Astrocyte of the hippocampus (primary cell): ENCODE measurements at places on chromosomes 4 and X.
A peak's percentile ranks its signal among the peaks of the same experiment; 100 is the strongest.

DNA sequence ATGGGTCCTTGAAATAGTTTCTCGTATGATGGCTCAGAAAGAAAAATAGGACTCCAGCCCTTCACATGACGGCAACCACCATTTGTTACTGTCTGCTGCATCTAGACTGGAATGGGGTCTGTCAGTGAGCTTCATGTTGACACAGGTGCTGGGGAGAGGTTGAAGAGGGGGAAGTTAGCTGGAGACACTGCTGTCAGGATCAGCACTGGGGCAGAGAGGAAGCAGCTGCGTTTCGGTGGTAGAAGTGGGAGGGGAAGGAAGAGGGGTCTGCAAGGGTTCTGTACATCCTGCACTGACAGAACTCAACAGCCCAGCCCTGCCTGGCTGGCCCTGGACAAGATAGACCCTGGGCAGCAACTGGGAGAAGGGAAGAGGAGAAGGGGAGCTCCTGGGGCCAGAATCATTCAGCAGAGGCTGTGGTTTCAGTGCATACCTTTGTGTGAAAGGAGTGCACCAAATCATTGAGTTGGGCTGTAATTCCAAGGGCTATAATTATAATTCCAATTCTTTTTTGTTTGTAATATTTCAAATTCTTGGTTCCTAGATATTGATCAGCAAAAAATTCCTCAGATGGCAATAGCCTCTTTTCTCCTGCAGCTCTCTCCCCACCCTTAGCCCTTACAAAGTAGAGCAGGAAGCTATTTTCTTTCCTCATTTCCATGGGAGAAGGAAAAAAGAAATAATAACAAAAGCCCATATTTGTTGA is 119.4 kb upstream of the C1GALT1C1 start:
- DNase-seq = peak; percentile 12

DNA sequence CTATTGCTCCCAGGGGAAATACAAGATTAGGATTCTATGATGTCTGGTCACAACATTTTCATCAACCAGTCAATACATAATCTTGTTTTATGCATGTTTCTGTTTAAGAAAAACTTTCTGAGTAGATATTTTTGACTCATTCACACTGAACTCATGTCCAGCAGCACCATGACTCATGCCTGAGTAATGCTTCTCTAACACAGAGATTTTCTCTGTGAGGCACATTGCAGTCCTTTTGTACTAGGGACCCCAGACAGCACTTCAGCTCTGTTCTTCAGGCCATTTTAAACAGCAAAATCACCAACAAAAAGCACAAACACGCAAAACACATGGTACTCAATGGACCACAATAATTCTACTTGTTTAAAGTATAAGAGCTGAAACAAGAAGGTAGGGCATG is 83.6 kb downstream of the MXRA5 start:
- peak; percentile 87 for DNase-seq

GRCh38 chr4:16513876-16514275 is 287.6 kb upstream of the TAPT1 start:
- no peak for DNase-seq

DNA sequence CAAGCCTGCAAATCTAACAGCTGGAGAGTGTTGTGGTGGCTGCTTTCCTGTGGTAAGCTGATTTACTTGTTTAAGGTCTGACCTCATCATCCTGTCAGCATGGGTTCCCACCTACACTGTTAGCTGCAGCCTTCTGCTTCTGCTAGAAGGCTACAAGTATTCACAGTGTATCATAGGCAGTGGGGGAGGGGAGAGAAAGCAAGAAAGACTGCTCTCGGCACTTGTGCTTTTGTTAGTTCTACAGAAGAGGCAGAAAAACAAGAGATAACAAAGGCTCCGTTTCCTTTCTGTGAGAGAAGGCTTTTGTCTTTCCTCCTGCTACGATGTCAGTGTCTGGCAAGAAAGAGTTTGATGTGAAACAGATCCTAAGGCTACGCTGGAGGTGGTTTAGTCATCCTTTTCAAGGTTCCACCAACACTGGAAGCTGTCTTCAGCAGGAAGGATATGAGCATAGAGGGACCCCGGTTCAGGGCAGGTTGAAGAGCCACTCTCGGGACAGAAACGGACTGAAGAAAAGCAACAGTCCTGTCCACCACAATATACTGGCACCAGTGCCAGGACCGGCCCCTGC is at the start of gene KLHL4:
Gene KLHL4 (plus strand): TSS at position 232 of the 571 bp plus-strand sequence. CDS start 92 bp downstream, at position 324.
- peak; percentile 80 for DNase-seq

- no peak for DNase-seq
Observed at GRCh38 chr4:107743532-107743931, 23.5 kb upstream of the PAPSS1 start.

DNA sequence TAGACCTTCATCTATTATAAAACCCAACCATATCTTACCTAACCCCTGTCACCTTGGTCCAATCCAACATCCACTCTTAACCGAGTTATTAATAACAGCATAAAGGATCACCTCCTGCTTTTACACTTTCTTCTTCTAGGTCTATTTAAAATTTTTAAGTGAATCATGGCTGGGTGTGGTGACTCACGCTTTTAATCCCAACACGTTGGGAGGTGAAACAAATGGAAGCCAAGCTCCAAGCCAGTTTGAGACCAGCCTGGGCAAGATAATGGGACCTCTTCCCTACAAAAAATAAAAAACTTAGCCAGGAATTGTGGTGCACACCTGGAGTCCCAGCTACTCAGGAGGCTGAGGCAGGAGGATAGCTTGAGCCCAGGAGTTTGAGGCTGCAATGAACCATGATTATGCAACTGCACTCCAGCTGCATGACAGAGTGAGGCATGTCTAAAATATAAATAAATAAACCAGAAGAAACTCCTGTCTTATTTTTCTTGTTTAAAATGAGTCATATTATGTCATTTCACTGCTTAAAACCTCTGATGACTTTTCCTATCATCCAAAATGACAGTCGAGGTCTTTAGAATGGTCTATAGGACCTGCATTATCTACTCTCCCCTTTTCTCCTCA is 188.4 kb downstream of the GASK1B start:
- DNase-seq = no peak
